Stimulated activated memory B cell treated with anti-CD40 and anti-IgM and Interleukin-4, amounts not matched to agents 10 μg/mL and 1 μg/mL and 100 μg/mL, for 72 hours (primary cell): ENCODE measurements at places on chromosomes 7 and 10.

GRCh38 chr10:2165771-2166460, 428.6 kb upstream of the ADARB2 start:
- ATAC-seq: no peak

DNA sequence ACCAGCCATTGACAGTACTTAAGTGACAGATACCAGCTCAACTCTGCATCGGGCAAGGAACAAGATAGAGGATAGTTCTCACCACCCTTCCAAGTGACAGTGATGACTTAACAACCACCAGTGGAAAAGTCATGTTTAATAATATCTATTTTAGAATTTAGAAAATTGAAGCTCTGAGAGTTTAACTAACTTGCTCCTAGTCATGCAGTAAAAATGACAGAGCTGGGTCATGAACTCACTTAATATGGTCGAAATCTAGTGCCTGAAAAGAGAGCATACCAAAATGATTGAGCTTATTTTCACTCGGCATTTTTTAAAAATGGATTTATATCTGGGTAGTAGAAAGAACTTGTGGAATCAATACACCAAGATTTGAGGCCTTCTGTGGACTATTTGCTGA, 367.8 kb upstream of the IGFBP3 start:
- ATAC-seq: no peak

- ATAC-seq: no peak
These were observed 8.5 kb downstream of the SP8 start for GRCh38 chr7:20778063-20778721.

- no peak for ATAC-seq
These were observed 92.3 kb downstream of the MAGI2 start for GRCh38 chr7:79361214-79361613.

DNA sequence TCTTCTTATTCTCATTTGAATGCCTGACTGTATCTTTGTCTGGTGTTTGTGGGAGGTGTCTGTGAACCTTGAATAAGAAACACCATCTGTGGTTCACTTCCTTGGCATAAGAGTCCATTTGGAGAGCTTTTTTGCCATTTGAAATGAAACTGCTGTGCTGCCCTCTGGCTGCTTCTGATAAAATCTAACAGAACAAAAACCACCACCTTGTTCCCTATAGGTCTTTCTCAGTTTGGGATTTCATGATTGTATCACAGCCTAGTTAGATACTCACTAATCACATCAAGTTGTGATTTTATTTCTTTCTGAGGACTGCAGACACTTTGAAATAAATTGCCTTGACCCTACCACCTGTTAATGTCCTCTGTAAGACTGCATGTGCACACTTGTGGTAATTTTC, 102.7 kb upstream of the FAM13C start:
- ATAC-seq: no peak

GRCh38 chr10:129099486-129099885, 367.6 kb upstream of the MGMT start:
- ATAC-seq: no peak

DNA sequence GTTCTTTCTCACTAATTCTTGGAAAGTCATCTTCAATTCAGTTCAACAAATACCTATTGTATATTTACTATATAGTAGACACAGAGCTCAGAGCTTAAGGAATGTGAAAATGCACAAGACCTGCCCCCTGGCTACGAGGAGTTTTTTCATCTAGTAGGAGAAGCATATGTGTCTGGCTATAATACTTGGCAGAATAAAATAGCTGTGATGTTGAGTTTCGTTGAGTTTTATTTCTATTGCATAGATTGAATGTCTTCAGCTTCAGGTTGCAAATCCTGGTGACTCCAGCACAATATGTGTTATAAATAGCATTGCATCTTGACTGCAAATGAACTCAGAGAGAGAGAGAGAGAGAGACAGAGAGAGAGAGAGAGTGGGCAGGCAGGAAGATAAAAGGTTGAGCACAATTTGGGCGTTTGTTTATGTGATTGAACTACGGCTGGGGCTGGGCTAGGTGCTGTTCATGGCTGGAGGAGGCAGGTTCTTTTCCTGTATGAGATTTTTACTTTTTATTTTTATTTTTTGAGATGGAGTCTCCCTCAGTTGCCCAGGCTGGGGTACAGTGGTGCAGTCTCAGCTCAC, 229.6 kb downstream of the GALNT17 start:
- no peak for ATAC-seq

DNA sequence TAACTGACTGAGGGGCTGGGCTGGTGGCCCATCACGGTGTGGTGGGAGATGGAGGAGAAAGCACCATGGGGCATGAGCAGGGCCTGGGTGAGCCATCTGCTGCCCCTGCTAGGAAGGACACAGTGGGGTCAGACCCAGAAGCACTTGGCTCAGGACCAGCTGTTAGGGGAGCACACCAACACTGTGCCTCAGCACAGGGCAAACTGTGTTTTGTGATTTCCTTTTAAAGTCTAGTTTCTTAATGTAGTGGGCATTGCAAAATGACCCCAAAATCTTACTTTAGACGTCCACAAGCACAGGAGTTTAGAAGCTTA, 41.2 kb downstream of the NCAPG2 start:
- ATAC-seq: no peak

- no peak for ATAC-seq
These were observed 164.2 kb upstream of the ITGB1 start for GRCh38 chr10:33122014-33122809.

DNA sequence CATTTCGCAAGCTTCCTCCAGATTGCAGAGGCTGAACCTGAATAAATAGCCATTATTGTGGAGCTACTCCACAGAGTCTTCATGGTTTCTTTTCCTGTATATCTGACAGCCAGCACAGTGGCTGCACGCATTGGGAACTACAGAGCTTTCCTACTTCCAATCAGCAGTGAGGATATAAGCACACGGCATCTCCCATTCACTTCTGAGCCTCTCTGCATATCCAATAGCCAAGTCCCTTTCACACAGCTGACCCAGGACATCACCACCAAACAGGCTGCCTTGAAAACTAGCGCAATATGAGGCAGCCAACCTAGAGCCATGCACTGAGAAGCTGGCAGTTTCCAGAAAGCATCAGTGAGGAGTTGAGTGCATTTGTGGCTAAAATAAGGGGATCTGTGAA, 11.6 kb downstream of the C10orf90 start:
- no peak for ATAC-seq

DNA sequence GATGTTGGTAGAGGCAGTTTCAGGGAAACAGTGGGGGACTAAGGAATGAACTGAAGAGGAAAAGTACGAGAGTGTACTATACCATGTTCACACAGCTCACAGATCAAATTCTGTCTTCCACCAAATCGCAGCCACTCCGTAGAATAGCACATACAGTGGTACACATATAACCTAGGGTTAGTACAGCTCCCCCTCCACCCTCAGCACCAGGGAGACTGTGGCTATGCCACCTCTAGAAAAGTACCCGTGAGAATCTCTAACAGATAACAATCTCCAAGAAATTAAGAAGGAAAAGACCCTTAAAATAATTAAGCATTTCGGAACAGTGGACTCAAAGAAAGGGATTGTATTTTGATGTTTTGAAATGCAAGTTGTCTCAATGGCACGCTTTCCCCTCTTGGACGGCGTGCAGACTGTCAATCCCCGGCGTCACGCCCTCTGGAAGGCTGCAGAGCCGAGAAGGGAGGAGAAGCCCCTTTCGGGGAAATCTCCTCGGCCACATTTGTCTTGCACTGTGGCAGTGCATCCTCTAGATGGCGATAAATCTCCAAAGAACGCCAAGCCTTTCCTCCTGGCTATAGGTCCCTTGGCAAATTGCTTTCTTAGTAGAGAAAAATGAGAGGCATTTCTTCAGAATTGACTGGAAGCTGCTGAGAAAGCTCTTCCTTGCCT, 345.0 kb downstream of the REEP3 start:
- peak; percentile 70 for ATAC-seq

GRCh38 chr10:12221323-12222298, 25.6 kb downstream of the CDC123 start:
- ATAC-seq: no peak

GRCh38 chr10:20254078-20254477, 437.8 kb downstream of the PLXDC2 start:
- no peak for ATAC-seq

GRCh38 chr7:66557214-66558200, 71.2 kb upstream of the KCTD7 start:
- peak; percentile 73 for ATAC-seq

DNA sequence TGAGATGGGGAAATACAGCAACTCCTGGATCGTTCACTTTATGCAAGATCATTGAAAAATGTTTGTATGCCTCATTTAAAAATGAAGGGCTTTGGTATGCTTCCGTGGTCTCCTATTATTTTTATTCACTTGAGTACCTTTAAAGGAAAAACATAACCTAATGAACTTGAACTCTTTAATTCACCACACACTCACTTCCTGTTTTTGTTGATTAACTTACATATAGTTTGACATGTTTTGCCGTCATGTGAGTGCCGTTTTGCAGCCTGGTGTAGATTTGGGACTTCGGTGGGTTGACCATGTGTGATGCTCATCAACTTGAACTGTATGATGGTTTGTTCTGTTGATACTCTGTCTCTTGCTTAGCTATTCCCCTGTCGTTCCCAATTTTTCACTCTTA, 28.9 kb downstream of the CASP7 start:
- no peak for ATAC-seq

- no peak for ATAC-seq
These were observed 31.7 kb upstream of the CASD1 start for GRCh38 chr7:94477878-94478277.

DNA sequence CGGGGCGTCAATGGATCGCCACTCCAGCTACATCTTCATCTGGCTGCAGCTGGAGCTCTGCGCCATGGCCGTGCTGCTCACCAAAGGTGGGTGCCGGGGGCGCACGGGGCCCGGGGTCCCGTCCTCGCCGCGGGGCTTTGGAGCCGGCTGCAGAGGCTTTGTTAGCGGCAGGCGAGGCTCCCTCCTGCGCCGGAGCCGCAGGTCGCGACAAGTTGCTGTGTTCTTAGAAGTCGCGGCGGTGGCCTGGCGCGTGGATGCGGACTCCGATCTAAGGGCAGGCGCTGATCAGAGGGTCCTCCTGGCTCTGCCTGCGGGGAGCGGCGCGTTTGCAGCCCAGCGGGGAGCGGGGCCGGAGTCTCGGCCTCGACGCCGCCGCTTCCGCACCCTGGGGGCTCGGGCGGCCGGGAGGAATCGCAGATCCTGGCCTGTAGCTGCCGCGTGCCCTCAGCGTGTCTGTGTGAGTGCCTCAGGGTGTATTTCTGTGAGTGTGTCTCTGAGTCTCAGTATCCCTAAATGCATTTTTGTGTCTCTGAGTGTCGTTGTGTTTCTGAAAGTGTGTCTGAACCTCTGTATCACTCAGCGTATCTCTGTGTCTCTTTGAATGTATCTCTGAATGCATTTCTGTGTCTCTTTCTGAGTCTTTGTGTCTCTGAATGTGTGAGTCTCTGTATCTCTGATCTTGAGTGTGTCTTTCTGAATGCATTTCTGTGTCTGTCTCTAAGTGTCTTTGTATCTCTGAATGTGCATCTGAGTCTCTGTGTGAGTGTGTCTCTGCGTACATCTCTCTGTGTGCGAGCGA, 766 bp downstream of the BAMBI start:
- ATAC-seq: no peak

DNA sequence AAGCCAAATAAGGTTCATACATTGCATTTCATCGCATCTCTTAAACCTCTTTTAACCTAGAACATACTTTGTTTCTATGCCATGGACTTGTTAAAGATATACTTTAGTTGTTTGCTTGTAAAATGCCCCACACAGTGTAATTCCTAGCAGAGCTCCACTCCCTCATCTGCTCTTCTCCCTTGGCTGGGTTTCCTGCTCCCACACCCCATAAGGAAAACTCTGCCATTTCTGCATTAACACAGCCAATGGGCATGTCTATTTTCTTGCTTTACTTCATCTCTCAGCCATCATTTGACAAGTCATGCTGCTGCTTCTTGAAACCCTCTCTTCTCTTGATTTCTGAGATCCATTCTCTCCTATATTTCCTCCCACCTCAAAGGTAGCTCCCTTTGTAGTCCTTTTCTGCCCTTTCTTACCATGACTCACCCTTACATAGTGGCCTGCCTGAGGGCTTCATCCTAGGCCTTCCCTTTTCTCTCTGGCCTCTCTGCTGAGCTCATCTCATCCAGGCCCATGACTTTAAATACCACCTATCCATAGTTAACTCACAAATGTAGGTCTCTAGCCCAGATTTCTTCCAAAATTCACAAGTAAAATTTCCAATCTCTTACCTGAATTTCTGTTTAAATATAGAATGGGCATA, 471.4 kb downstream of the ADRA2A start:
- ATAC-seq: no peak

- no peak for ATAC-seq
These were observed 71.0 kb upstream of the PLPP4 start for GRCh38 chr10:120385992-120386391.

- no peak for ATAC-seq
These were observed 110.3 kb downstream of the ZNF248 start for GRCh38 chr10:37747081-37747480.

- ATAC-seq: no peak
These were observed 68.4 kb downstream of the RAMP3 start for GRCh38 chr7:45225948-45226335.

DNA sequence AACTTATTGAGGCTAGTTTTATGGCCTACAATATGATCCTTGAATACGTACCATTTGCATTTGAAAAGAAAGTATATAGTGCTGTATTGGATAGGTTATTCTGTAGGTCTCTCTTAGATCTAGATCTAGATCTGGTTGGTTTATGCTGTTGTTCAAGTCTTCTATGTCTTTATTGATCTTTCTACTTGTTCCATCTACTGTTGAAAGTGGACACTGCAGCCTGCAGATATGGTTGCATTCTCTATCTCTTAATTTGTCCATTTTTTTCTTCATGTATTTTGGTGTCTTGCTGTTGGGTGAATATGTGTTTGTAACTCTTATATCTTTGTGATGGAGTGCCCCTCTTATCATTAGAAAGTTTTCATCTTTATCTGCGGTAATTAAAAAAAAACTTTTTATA, 139.4 kb upstream of the PCDH15 start:
- ATAC-seq: no peak

GRCh38 chr7:90251304-90251635, 6.3 kb downstream of the CFAP69 start:
- no peak for ATAC-seq

DNA sequence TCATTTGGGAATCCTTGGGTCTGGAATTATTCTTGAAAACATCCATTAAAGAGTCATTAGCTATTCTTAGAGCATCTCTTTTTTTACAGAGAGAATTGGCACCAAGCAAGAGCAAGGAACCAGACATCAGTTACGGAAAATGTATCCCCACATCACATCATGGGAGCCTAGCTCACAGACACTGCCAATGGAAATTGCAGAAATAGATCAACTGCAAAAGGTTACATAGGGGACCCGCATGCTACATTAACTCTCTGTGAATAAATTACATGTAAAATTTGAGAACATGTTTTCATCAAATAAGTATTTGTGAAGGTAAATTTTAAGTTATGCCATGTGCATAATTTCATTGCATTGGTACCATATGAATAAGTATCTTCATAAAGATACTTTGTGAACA, 224.8 kb downstream of the ZNF248 start:
- ATAC-seq: no peak

- no peak for ATAC-seq
These were observed 153.2 kb downstream of the NRBF2 start for GRCh38 chr10:63286340-63286739.

DNA sequence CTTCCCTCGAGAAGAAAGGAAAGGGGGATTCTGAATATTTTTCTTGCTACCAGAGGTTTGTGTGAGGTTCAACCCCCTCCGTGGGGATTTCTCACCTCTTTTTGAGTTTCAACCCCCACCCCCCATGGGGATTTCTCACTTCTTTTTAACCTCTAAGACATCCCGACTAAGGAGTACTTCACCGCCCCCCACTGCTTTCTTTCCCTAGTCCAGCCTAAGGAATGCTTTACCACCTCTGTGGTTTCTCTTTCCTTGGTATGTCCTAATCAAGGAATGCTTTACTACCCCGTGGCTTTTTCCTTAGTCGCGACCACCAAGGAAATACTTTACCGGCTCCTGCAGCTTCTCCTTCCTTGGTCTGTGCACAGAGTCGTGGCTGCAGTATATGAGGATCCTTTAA, 149.4 kb downstream of the LYZL1 start:
- no peak for ATAC-seq
